ENCODE measurements at places on chromosomes 2 and 18.

DNA sequence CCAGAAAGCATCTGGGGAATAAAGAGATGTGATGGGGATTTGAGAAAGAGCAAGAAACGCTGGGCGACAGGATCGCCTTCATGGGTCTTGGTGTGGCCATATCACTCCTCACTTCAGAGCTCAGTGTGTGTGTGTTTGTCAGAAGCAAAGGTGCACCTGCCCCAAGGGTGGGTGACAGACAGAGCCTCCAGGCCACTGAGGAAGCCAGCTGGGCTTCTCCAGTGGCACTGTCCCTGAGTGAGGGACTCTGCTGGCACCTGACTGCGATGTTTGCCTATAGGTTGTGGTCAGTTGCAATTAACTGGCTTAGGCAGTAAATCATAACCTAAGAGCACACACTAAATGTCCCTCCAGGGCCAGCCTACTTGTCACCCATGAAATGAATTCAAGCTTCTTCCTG lies 23.5 kb upstream of the GNAL start:
- no peak for DNase-seq

- no peak for DNase-seq
Observed at GRCh38 chr2:138028538-138028937, 64.3 kb downstream of the HNMT start.

GRCh38 chr2:203820969-203821368 lies 46.6 kb upstream of the CTLA4 start:
- DNase-seq, result no peak

DNA sequence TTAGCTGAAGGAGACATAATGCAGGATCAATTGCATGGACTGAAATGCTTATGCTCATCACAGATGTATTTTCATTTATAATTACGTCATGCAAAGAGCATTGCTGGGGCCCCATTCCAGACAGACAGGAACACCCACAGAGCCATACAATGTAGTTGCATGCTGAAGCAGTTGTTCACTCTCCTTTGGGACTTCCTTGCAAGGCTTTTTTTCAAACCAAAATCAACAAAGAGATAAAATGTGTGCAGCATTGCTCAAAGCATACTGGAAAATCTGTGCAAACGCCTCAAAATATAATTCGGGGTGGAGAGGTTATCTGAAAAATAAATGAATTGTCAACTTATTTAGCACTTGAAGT lies 463.2 kb downstream of the CDH2 start:
- no peak for DNase-seq

- DNase-seq, result no peak
Observed at GRCh38 chr2:210158236-210158635, 13.0 kb downstream of the KANSL1L start.

DNA sequence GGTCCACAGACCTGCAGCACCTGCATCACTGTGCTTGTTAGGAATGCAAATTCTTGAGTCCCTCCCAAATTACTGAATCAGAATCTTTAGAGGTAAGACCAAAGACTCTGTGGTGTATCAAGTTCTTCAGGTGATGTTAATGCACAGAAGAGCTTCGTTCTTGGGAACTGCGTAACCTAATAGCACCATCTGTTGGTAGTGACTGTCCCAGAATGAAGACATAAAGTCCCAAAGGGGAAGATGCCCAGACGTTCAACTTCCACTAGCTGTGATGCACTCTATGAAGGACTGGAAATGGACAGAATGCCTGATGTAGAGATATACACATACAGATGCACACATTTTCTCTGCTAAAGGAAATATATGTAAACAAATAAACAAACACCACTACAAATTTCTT lies 576.0 kb downstream of the LRP1B start:
- no peak for DNase-seq

GRCh38 chr18:80168346-80168745 lies 59.3 kb downstream of the ADNP2 start:
- no peak for DNase-seq

- no peak for DNase-seq
Observed at GRCh38 chr18:56637711-56638231, 621 bp downstream of the TXNL1 start.

DNA sequence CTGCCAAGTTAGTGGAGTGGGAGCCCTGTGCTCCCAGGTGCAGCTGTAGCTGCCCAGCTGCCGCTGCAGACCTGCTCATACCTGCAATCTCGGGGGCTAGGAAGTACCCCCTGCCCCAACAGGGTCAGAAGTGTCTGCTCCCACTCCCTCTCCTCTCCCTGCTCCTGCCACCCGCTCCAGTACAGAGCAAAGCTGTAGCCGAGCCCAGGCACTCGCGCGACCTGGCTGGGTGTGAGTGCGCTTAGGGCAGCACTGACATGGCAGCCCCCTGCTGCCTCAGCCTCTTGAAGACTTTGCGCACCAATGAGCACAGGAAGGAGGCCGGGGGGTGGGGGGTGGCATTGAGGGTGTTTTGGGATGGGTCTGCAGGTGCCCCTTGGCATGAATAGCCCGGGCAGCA lies 1951.4 kb downstream of the SUCLG1 start:
- no peak for DNase-seq

- DNase-seq, result no peak
Observed at GRCh38 chr2:195633974-195634373, 23.1 kb upstream of the SLC39A10 start.

- DNase-seq, result no peak
Observed at GRCh38 chr2:46540496-46541331, 61.3 kb downstream of the TMEM247 start.

DNA sequence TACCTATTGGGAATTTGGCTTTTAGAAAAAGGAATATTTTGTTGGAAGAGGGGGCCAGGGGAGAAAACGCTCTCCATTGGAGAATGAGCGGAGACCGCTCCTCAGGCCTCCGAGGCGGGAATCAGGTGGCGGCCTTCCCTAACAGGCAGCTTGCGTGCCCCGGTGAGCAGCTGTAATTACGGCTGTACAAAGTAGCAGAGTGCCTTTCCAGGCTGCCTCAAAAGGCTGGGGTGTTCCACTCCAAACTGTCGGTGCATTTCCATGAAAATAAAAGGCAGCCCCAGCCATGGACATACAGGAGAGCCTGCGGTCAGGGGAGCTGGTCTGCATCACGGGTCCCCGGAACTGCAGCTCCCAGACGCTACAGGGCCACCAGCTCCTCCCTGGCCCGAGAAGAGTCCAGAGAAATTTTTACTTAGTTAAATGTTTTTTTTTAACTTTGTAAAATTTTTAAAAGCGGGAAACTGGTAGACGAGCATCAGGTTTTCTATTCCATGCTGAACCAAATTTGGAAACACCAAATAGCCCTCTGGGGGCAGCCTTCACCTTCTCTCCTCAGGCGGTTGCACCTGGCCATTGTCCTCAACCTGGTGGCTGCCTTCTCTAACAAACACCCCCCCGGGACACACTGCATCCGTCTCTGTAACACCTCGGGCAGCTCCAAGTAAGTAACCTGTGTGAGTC lies 209.3 kb upstream of the SALL3 start:
- DNase-seq, result no peak

GRCh38 chr2:109339519-109339966 lies 210.5 kb downstream of the SH3RF3 start:
- DNase-seq, result no peak

DNA sequence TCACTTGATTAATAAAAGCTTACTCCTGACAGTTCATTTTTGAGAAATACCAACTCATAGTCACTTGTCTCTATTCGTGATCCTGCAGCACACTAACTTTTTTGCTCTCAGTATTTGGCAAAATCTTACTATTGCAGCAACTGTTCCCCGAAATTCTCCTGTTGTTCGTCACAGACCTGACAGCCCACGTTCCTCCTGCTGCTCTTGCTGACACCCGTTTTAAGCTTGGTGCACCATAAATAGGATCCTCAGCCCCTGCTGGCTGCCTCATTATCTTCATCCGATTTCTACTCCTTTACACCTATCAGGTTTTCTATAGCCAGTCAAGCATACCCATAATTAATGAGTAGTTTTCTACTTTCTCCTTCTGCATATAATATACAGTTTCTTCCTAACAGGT lies 368.8 kb downstream of the PLCL1 start:
- no peak for DNase-seq

DNA sequence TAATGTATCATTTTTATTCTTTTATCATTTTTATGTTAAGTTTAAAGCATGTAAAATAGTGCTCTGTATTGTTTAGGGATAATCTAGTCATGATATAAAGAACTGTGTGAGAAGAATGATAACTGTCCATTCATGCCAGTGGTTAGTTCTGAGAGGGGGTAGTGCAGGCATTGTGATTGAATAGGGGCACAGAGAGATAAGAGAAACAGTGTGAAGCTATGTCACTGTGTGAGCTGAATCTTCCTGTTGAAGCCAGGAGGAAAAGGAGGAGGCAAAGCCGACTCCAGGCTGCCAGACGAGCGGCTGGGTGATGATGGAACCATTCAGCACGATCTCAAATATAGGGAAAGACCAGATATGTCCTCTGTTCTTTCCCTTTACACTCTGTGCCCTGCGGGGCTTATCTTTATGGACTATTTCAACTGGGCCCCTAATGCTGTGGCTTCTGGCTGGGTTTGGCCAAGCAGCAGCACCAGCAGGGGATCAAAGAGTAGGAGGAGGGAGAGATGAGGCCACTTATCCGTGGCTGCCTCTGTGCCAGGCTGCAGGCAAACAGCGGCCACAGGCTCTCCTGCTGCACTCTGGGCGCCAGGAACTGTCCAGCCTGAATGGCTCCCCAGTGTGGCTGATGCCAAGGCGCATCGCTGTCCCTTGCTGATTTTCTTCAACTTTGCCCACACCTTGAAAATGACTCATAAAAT lies 128.0 kb downstream of the SPP2 start:
- no peak for DNase-seq

DNA sequence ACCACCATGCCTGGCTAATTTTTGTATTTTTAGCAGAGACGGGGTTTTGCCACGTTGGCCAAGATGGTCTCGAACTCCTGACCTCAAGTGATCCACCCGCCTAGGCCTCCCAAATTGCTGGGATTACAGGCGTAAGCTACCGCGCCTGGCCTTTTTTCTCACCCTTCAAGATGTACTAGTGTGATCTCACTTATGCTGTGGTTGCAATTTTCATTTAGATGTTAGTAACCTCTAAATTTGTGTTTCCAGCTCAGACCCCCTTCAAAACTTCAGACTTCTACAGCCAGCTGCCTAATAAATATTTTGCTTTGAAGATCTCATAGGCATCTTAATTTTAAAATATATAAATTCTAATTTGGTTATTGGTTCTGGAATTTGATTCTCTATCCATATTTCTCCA lies 8.0 kb downstream of the SLC38A11 start:
- no peak for DNase-seq

- DNase-seq, result no peak
Observed at GRCh38 chr2:201353116-201353515, 4.0 kb downstream of the FLACC1 start.

DNA sequence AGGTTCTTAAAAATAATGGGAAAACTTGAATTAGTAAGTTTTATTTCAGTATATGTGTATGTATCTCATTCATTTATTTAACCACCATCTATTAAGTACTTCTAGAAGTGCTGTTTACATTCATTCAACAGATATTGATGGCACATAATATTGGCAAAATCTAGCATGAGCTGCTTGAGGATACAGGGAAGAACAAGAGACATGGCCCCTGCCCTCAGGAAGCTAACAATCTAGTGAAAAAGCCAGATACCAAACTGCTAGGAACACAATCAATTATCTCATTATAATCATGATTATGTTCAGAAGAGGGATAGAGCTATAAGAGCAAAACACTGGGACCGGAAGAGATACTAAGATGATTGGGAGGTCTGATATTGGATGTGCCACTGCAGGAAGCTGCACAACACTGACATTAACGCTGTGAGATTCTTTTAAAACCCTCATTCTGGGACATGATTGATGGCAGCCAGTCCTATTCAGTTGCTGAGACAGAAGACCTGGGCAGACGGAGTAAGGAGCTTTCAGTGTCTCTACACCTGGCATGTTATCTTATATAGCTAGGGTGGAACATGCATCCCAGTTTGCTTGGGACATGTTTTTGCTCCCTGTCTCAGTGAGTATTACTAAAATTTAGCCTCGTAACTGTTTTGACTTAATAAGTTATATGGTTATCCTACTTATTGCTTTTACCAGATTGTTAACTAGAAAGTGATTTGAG lies 314.1 kb downstream of the STK39 start:
- DNase-seq, result no peak

DNA sequence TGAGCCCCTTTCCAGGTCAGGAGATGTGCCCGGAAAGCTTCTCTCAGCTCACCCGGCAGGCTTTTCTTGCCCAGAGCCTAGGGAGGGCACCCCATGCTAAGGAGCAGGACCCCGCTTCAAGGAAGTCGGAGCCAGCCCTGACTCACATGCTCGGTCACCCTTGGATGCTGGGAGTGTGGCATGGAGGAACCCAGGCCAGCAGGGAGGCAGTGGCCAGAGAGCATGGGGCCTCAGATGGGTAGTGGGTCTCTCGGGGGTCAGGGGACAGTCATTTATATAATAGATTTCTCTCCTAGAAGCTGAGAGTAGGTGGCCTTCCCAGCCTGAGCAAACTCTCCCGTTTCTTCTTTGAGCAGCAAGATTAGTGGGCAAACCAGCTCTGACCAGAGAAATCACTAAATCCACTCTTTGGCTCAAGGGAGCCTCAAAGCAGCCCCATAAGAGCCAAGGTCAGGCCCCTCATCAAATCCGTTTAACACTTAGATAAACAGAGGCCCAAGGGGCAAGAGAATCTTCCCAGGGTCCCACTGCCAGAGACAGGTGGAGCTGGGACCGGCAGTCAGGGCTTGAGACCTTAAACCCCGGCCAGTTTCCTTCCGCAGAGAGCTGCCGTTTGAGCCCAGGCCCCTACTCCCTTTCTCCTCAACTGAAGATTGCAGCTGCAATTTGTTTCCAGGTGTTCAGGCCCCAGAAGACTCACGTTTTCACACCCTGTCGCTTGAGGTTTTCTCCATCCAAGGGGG lies 113.1 kb downstream of the CYP26B1 start:
- peak; percentile 51 for DNase-seq

- DNase-seq, result no peak
Observed at GRCh38 chr2:68746408-68746807, 11.8 kb downstream of the ARHGAP25 start.

- DNase-seq, result no peak
Observed at GRCh38 chr2:85273738-85274731, 53.8 kb downstream of the TGOLN2 start.

DNA sequence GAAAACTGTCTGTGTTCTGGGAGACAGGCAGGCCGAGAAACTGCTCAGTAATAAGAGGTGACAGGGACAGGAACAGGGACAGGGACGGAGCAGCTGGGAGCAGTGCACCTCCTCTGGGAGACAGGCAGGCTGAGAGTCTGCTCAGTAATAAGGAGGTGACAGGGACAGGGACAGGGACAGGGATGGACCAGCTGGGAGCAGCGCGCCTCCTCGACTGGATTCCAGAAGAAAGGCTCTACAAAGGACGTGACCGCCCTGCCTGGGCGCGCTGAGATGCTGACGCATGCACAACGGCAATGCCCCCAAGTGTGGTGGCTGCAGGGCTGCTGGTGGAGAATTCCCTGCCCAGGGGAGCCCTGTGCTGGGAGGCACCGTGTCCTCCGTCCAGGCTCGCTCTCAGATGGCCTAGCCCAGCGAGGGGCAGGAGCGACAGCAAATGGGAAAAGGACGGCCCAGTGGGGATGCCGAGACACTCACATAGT lies 44.2 kb upstream of the PXDN start:
- peak; percentile 64 for DNase-seq

GRCh38 chr2:39385172-39385571 lies 51.9 kb downstream of the MAP4K3 start:
- DNase-seq, result no peak

- no peak for DNase-seq
Observed at GRCh38 chr2:167784084-167784425, 463.3 kb downstream of the STK39 start.

- DNase-seq, result no peak
Observed at GRCh38 chr18:74868461-74868860, 270.8 kb downstream of the ZNF407 start.

Data from spleen (tissue), 13 donors.